Dermis microvascular lymphatic vessel endothelial cell (primary cell): ENCODE measurements at places on chromosomes 5 and 9. TPM values are rescaled to one million over a fixed set of nuclear protein-coding genes. Genes with fewer than 3 reads are reported as not detected.

- DNase-seq: no peak
These were observed 169.8 kb downstream of the COL23A1 start for GRCh38 chr5:178420354-178420781.

- DNase-seq: no peak
These were observed 15.4 kb upstream of the PTGS1 start for GRCh38 chr9:122355336-122355875.

DNA sequence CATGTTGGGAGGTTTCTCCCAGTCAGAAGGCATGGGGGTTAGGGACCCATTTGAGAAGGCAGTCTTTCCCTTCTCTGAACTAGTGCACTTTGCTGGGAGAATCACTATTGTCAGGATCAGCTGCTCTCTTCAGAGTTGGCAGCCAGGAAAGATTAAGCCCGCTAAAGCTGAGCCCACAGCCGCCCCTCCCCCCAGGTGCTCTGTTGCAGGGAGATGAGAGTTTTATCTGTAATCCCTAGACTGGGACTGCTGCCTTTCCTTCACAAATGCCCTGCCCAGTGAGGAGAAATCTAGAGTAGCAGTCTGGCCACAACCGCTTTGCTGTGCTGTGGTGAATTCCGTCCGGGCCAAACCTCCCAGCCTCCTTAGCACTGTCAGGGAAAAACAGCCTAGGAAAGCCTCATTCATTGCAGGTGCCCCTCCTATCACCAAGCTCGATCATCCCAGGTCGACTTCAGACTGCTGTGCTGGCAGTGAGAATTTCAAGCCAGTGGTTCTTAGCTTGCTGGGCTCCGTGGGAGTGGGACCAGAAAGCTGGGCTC, 69.8 kb downstream of the CNTLN start:
- no peak for DNase-seq

GRCh38 chr9:111118256-111118948, 80.1 kb upstream of the LPAR1 start:
- DNase-seq: no peak

DNA sequence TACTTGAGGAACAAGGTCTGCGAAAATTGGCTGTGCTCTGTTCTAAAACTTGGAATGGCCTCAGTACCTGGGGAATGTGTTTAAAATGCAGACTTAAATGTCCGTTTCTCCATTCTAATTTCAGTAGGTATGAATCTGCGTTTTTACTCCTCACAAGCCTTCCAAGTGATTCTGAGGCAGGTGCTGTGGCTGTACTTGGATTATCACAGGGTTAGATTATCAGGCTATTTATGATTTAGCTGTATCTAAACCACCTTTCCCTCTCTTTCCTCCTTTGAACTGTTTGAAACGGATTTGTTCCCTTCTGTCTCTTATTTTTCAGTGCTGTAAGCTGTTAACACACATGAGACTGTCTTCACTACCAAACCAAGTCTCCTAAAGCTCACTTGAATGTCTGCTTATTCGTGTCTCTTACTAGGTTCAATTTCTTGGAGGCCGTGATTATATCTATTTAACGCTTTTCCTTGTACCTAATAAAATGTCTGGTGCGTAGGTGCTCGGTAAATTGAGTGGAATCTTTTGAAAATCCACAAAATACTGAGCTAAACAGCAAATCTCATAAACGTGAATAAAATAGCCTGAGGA, 714 bp upstream of the CETN3 start:
- DNase-seq: no peak

DNA sequence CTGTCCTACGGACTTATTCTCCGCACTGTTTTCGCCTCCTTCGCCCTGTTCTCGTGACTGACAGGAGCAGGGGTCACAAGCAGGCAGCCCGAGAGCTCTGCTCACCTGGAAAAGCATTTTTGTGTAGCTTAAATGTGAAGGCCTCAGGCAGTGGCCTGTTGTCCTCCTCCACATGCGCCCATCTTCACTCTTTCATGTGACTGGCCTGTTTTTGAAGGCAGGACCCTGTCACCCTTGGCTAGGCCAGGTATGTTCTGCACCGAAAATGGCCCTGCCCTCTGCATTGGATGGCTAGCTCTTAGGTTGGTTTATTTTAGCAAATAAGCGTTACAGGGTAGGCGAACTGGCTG, 614 bp upstream of the CPLANE1 start:
- no peak for DNase-seq

DNA sequence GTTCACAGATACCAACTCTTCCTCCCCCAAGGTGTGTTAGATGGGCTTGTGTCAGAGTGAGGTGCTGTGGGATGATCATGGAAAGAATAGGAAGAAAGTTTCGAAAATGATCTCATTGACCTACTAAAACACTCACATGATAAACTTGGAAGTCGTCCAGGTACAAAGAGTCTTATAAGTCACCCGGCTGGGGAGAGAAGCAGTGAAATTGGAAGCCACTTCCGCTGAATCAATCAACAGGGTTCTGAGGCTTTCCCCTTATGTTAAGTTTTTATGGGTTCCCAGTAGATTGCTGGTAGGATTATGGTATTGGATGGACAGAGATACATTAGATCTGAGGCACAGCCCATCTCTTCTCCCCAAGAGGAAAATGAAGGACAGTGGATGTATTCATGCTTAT, 218.8 kb upstream of the MSX2 start:
- no peak for DNase-seq

DNA sequence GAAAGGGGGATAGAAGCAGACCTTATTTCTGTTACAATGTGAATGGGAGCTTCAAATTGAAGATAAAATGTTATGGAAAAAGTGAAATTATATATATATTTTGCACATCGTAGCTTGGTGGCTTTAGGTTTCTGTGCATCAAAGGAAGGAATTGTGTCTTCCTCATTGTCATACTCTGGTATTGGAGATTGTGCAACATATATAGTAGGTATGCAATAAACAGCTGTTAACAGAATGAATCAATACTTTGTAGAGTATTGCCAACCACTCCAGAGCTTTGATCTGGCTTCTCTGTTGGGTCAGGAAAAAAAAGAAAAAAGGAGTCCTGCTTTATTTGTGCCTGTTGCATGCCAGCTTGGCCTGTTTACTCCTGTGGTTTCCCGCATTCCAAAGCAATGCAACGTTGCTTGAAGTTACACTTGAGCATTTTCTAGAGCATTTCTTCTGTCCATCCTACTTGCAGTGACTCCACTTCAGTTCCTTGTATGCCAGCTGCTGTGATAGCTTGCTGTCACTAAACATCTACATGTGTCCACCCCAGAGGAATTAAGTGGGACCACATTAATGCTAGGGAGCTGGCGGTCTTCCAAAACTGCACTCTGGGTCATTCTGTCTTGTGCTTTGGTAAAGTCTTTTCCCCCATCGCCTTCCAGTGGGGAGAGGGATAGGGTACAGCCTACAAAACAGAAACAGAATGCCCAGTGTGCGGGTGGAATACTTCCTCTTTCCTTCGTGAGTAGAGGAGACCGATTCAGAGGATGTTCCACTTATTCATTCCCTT, 62.0 kb upstream of the MEF2C start:
- no peak for DNase-seq

The DCAF10 gene
- 12.3 and 23.4 TPM in 2 replicates for total RNA-seq

The OR1J2 gene
- not detected in 2 replicates for total RNA-seq

DNA sequence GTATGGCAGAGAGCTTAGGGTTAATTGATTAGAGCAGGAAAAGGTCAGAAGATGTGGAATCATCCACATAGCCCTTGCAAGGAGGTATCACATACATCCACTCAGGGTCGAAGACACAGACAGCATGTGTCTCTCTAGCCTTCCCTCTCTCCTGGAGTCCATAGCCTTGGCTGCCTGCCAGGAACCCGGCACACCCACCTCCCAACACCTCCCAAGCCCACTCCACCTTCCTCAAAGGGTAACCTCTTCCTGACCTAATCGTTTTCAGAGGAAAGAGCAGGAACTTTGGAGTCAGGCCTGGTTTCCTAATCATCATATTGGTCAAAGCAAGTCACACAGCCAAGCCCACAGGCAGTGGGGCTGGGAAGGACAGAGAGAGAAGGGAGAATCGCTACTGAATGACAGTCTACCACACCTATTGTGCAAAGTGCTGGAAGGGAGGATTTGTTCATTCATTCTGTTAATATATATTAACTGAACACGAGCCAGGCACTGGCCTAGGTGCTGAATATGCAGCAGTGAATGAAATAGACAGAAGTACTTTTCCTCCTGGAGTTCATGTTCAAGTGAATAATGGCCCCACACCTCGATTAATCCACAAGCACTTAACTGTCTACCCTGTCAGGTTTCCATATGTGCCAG, 107.8 kb downstream of the KCNIP1 start:
- no peak for DNase-seq

GRCh38 chr9:72292256-72292682, 72.7 kb downstream of the ZFAND5 start:
- peak; percentile 34 for DNase-seq

- no peak for DNase-seq
These were observed 241.0 kb upstream of the NFIL3 start for GRCh38 chr9:91664663-91665062.

DNA sequence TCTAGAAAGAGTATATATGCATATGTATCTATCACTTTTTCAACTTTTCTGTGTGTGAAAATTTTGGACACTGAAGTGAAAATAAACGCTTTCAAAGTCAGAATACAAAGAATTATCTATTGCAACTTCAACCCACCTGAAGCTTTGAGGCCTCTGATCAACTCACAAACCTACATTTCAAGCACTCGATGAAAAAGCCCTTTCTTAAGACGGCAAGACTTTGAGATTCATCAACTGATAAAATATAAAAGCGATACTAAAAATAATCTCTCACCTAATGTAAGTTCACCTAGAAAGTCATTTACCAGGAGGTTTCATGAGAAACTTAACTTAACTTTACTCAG, 1.2 kb downstream of the GOLPH3 start:
- no peak for DNase-seq

DNA sequence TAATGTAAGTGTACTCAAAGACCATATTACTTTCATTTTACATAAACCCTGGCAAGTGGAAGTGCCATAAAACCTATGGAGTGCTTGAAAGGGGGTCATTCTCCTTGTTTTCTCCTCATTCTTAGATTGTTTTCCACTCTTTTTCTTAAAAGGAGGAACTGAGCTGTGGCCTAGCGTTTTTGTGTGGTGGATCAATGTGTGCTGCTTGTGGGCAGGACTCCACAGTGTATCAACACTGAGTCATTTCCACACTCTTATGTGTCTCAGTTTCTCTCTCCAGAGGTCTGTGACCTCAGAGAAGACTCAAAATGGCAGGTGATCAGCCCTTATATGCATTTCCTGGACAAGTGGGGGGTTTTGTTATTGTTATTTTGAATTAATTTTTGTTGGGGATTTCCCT, 516.1 kb upstream of the CDH10 start:
- no peak for DNase-seq

DNA sequence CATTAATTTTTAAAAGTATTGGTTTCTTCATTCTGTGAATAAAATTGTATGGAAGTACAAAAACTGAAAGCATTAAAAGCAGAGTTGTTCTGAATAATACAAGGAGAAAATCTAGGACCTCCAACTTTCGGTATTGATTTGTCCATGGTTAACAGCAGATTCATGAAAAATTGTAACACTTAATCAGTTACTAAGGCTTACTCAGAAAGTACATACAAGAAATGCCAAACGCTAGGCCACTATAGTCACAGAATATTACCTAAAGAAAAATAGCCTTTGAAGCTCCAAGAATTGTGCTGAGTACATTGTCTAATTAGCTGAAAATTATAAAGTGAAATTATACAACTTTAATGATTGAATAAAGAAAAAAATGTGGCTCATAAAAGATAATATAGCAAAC, 271.7 kb downstream of the PTPRD start:
- DNase-seq: no peak

- no peak for DNase-seq
These were observed 27.0 kb downstream of the IL9 start for GRCh38 chr5:135868681-135869080.

- no peak for DNase-seq
These were observed 22.6 kb downstream of the STXBP1 start for GRCh38 chr9:127634698-127635097.
